Glomerular endothelial cell (primary cell): ENCODE measurements at places on chromosomes 13 and 19. TPM values are rescaled to one million over a fixed set of nuclear protein-coding genes. Genes with fewer than 3 reads are reported as not detected.
A peak's percentile ranks its signal among the peaks of the same experiment; 100 is the strongest.

DNA sequence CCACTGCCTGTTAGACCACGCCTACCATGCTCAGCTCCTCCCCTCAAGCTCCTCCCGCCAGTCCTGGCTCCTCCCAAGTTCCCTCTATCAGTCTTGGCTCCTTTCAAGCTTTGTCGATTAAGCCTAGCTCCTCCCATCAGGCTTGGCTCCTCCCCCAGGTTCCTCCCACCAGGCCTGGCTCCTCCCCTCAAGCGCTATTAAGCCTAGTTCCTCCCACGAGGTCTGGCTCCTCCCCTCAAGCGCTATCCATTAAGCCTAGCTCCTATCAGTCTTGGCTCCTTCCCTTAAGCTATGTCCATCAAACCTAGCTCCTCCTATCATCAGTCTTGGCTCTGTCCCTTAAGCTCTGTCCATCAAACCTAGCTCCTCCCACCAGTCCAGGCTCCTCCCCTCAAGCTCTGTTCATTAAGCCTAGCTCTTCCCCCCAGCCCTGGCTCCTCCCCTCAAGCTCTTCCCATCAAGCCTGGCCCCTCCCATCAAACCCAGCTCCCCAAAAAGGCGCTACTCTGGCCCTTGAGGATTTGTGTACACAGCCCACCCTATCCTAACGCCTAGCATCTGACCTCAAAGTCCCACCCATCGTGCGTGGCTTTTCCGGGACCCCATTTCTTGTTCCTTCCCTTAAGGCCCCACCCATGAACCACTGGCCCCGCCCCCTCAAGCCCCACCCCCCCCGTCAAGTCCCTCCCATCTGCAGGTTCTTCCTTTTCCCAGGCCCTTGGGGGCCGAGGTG is 10.0 kb downstream of the CAMSAP3 start:
- DNase-seq = no peak

- no peak for DNase-seq
Measured at GRCh38 chr19:4831304-4831978, at the start of gene TICAM1. Gene TICAM1, minus strand, starts transcription at chr19:4831712. Its CDS starts 13,335 bp downstream, at chr19:4818377.

GRCh38 chr13:97573011-97573410 is 139.0 kb downstream of the RAP2A start:
- DNase-seq = no peak

DNA sequence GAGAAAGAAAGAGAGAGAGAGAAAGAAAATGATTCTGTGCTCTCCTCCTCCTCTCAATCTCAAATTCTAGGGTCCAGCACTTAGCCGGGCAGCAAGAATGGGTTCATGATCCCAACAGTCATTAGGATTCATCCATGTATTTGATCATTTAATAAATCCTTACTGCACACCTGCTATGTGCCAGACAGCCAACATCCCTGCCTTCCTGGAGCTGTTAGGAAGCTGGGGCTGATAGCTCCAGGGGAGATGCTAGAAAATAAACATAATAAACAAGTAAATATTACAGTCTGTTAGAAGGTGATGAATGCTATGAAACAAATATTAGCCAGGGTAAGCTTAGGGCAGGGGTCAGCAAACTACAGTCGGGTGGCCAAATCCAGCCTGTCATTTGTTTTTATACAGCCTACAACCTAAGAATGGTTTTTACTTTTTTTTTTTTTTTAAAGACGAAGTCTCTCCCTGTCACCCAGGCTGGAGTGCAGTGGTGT is 9.9 kb upstream of the ACP7 start:
- no peak for DNase-seq

DNA sequence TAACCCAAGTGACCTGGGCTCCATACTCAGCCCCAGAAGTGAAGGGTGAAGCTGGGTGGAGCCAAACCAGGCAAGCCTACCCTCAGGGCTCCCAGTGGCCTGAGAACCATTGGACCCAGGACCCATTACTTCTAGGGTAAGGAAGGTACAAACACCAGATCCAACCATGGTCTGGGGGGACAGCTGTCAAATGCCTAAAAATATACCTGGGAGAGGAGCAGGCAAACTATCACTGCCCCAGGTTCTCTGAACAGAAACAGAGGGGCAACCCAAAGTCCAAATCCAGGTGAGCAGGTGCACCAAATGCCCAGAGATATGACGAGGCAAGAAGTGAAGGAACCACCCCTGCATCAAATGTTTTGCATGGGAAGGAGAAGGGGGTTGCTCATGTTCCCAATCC is 6.1 kb upstream of the CEACAM7 start:
- DNase-seq = no peak

DNA sequence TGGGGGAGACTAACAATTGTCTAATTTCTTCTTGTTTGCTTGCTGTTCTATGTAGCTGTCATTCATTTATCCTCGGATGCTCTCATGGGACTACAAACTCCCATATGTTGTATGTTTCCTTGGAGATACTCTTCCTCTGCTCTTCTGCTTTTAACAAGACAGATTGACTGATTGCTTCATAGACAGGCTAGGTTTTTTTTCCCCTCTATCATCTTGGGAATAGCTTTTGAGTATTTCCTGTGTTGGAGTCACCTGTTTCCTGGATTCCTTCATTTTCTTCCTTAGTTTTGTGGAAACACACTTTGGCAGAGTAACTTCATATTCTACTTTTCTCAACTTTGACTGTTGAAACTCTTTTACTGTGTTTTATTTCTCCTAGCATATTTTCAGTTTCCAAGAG is 27.6 kb downstream of the EDNRB start:
- DNase-seq = no peak

The FFAR3 gene
- not detected in 2 replicates for total RNA-seq

DNA sequence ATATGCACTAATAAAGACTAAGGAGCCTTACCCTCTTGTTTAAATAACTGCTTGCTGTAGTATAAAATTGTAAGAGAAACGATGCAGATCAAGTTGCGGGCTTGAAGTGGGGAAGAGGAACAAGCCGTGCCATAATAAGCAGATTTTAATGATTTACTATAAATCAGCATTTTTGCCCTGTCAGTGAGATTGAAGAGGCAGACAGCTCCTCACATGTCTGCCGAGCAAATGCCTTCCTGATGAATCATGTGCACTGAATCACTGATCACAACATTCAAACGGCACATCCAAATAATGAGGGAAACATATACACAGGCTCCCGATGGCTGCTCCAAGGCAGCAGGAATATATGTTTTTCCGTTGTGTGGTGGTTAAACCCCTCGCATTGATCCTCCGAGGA is 282.9 kb downstream of the TSHZ3 start:
- DNase-seq = no peak

DNA sequence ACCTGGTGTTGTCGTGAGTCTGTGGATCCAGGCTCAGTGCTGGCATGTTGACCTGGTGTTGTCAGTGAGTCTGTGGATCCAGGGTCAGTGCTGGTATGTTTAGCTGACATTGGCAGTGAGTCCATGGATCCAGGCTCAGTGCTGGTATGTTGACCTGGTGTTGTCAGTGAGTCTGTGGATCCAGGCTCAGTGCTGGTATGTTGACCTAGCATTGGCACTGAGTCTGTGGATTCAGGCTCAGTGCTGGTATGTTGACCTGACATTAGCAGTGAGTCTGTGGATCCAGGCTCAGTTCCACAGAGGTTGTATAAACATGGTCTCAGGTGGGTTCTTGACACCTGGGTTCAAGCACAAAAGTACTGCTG is 16.8 kb upstream of the PDCD2L start:
- no peak for DNase-seq

The SPACA4 gene
- not detected in 2 replicates for total RNA-seq

The C1QTNF9B gene
- total RNA-seq = not detected in 2 replicates

DNA sequence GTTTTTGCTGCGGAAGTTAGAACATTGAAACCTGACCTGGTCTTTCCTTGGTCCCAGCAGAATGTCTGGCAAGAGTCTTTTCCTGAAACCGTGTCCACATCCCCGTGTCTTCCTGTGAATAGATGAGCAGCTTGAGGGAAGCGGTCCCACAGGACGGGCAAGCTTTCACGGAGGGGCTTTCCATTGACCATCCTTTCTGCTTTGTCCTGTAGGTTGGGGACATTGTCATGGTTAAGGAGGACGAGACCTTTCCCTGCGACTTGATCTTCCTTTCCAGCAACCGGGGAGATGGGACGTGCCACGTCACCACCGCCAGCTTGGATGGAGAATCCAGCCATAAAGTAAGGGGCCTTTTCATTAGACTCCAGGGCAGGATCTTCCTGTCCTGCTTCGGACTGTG is 126.0 kb downstream of the ATP11A start:
- no peak for DNase-seq

The ARHGEF18 gene
- 53.2 and 53.3 TPM in 2 replicates for total RNA-seq

The NCAN gene
- not detected in 2 replicates for total RNA-seq

DNA sequence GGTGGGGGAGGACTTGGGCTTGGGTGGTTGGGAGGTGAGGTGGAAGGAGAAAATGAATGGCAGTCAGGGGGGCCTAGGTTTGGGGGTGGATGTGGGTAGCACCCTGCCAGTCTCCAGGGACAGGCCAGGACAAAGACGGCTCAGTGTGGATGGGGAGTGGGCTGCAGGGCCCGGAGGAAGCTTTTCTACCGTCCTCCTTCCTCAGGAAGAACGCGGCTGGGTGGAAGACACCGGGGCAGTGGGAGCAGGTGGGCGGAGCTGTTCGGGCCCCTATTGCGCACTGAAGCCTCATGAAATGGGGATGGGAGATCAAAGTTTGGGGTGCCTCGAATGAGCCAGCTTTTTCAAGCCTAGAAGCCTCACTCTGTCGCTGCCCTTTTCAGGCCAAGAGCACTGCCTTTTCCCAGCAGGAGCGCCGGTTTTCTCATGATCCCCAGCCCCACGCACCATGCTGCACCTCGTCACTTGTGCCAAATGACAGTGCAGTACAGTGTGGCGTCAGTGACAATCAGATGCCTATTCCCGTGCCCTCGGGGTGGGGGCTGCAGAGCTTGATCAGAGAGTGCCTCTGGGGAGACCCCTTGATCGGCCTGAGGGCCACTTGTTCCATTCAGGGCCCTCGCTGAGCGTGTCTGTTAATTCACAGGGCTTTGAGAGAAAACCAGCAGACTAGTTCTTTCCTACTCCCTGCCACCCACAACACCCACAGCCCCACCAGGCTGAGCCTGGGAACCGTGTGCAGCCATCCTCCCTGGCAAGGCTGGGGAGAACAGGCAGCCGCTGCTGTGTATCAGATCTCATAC is 1.5 kb downstream of the CALM3 start:
- DNase-seq = no peak

- DNase-seq = no peak
Measured at GRCh38 chr13:43555667-43556066, 231.1 kb downstream of the ENOX1 start.

- DNase-seq = no peak
Measured at GRCh38 chr19:18049385-18049784, 37.3 kb downstream of the IL12RB1 start.

DNA sequence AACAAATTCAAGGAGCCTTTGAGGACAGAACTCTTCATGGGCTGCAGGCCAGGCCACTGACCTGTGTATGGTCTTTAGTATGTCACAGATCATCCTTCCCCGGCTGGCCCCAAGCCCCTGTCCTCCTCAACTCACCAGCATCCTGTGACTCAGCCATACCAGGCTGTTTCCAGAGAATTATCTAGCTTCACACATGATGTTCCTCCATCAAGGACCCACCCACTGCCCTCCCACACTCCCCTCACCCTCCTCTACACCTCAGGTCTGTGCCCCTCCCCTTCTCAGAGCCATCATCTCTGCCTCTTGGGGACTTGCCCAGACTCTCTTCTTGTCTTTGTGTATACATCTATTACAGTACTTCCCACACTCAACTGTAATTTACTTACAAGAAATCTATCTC is 14.7 kb downstream of the DCT start:
- DNase-seq = no peak

The EFNB2 gene
- total RNA-seq = 62.0 and 164 TPM in 2 replicates

The CABP5 gene
- total RNA-seq = not detected in 2 replicates

GRCh38 chr19:41000310-41000737 is 9.2 kb downstream of the CYP2B6 start:
- DNase-seq = no peak

The CDX2 gene
- not detected in 2 replicates for total RNA-seq

- DNase-seq = no peak
Measured at GRCh38 chr13:86051134-86052103, 252.2 kb upstream of the SLITRK6 start.

The LCP1 gene
- 1.4 and 2.3 TPM in 2 replicates for total RNA-seq

The LPAR2 gene
- 6.2 and 7.5 TPM in 2 replicates for total RNA-seq

The ZNF30 gene
- 2.2 and 3.8 TPM in 2 replicates for total RNA-seq

DNA sequence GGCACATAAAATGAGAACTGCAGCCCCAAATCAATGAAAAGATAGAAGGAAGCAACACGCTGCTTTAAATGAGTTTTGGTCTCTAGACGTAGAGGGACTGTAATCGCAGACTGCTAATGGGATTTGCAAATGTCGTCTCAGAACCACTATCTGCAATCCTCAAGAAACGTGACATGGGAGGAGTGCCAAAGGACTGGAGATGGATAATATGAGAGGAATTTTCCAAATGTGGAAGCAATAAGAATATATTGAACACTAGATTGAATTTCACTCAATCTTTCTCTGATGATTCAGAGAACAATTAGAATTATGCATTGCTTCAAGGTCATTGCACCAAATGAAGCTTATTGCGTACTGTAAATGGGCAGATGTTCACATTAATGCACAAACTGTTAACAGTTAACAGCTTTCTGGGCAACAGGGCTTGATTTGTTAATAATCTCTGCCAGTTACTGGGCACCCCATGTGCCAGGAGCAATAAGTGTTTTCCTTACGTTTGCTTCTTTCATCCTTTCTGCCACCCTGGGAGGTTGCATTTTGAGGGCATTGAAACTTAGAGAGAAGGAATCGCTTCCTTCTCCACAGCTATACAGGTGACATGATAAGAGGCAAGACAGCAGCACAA is 62.8 kb upstream of the WASF3 start:
- DNase-seq = no peak

- DNase-seq = no peak
Measured at GRCh38 chr19:49767381-49767780, 580 bp downstream of the AP2A1 start.

GRCh38 chr19:38381138-38381537 is 6.7 kb downstream of the GGN start:
- no peak for DNase-seq

The CDADC1 gene
- total RNA-seq = 1.6 and 5.7 TPM in 2 replicates

- no peak for DNase-seq
Measured at GRCh38 chr19:6484831-6485230, 3.2 kb upstream of the DENND1C start.

GRCh38 chr19:58554494-58555368 is at the start of gene CHMP2A:
Gene CHMP2A, minus strand, starts transcription at chr19:58555105. Its CDS starts 893 bp downstream, at chr19:58554212.
- DNase-seq = no peak

The ZNF549 gene
- total RNA-seq = 3.2 and 4.5 TPM in 2 replicates

DNA sequence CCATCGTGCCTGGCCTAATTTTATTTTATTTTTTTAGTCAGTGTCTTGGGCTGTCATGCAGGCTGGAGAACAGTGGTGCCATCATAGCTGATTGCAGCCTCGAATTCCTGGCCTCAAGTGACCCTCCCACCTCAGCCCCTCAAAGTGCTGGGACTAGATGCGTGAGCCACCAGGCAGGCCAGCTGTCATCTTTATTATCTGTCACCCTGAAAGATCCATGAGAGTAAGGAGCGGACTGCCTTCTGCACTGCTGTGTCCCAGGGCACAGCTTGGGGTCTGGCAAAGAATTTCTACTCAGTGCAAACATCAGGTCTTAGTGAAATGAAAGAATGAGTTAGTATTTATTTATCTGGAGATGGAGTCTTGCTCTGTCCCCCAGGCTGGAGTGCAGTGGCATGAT is 9.5 kb upstream of the TLE5 start:
- no peak for DNase-seq

GRCh38 chr13:79528356-79528755 is 47.4 kb downstream of the NDFIP2 start:
- no peak for DNase-seq

The CGB8 gene
- not detected in 2 replicates for total RNA-seq

- DNase-seq = no peak
Measured at GRCh38 chr19:30634131-30634830, 262.1 kb downstream of the ZNF536 start.

GRCh38 chr13:42114278-42114677 is 65.8 kb downstream of the DGKH start:
- no peak for DNase-seq

The COX6B2 gene
- not detected in 2 replicates for total RNA-seq

GRCh38 chr13:32669030-32669646 is 82.9 kb downstream of the PDS5B start:
- peak; percentile 42 for DNase-seq
